ENCODE measurements at places on chromosomes 1 and 21. TPM values are rescaled to one million over a fixed set of nuclear protein-coding genes. Genes with fewer than 3 reads are reported as not detected.

Gene VWA5B1
- 0.05 TPM for total RNA-seq

Gene SAMD13
- total RNA-seq = not detected

Gene TTLL7
- total RNA-seq = 6.3 TPM

Gene S100A3
- not detected for total RNA-seq

Gene MRPL20
- 57.7 TPM for total RNA-seq

Gene CITED4
- total RNA-seq = 2.1 TPM

Gene UBXN10
- total RNA-seq = 0.63 TPM

Gene CHD5
- total RNA-seq = 0.43 TPM

Gene TNFAIP8L2
- total RNA-seq = 12.0 TPM

Gene CCDC185
- not detected for total RNA-seq

Gene LCK
- 323 TPM for total RNA-seq

Gene CCDC27
- not detected for total RNA-seq

Gene GPN2
- total RNA-seq = 44.8 TPM

Gene TNFRSF14
- total RNA-seq = 93.2 TPM

Gene SYDE2
- total RNA-seq = 1.4 TPM

Gene KCNJ9
- total RNA-seq = not detected

Gene PDE4B
- 60.3 TPM for total RNA-seq

Gene CLCA4
- not detected for total RNA-seq
